Spleen (tissue), 13 donors: ENCODE measurements at places on chromosomes 12 and 14. TPM values are rescaled to one million over a fixed set of nuclear protein-coding genes. Genes with fewer than 3 reads are reported as not detected.

DNA sequence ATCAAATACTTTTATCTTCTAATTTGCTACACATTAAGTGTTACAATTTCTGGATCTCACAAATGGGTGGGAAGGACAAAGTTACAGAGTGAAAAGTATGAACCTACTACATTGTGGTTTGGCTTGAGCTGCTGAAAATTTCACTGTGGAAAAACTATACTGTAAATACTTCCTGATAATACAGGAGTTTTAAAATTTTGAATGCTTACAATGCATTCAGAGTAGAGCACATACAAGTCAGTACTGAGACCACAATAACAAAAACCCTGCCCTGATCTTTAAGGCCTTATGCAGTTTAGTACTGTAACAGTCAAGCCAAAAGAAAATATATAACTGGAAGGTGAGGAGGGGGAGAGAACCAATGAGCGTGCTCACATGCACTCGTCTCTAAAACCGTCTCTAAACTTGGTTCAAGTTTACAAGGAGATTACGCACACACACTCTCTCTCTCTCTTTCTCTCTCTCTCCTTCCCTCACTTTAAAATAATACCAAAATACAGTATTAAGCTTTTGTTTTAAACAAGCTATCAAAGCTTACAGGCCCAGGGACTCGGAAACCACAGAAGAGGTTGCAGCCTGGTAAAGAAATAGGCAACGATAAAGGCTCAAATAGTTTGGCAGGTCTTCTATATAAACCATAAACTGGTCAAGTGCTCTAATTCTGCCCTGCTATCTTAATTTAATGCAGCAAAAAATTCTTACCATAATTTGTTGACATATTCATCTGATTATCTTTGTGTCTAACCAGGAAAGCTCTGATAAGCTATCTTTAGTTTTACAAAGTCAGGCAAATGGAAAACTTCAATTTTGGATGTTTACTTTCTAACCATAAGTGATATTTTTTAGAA lies 58.0 kb downstream of the ATF7 start:
- DNase-seq = no peak

GRCh38 chr12:132550014-132550802 lies 60.2 kb downstream of the LRCOL1 start:
- DNase-seq = no peak

- no peak for DNase-seq
These were observed 6.3 kb upstream of the BMP4 start for GRCh38 chr14:53962953-53963319.

- DNase-seq = no peak
These were observed 274.0 kb upstream of the KITLG start for GRCh38 chr12:88854260-88854659.

DNA sequence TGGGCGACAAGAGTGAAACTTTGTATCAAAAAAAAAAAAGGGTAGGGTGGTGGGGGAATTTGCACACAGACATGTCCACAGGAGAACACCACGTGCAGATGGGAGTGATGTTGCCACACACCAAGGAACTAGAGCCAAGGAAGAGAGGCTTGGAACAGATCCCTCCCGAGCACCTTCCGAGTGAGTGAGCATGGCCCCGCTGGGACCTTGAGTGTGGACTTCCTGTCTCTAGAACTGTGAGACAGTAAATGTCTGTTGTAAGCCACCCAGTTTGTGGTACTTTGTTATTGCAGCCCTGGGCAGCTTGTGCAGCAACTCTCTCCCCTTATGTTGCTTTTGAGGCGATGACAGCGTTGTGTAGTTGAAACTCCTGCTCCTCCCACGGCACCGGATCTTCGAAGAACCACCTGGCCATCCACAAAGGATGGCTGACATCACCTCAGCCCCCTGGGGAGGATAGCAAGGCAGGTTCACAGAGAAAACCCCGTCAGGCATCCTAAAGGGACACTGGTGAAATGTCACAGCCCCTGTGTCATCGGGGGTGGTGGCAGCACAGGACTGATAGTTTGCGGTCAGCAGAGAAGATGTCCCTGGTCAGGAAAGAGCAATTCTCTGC lies 54.7 kb upstream of the PLEKHG3 start:
- no peak for DNase-seq

DNA sequence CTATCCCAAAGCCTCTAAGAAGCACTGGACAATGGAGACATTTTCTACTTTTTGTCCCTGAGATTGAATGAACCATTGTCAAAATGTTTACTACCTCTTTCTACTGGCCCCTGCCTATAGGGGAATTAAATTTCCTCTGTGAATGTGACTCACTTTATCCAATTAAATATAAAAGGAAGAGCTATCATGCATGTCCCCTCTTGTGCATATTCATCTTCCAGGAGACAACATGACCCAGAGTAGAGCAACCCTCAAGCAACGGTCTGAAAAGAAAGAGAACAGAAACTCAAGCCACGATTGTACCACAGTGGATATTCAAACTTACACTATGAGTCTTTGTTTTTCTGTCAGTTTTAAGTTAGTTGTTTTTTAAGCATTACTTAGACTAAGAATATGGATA lies 938.4 kb upstream of the ATXN7L3B start:
- no peak for DNase-seq

DNA sequence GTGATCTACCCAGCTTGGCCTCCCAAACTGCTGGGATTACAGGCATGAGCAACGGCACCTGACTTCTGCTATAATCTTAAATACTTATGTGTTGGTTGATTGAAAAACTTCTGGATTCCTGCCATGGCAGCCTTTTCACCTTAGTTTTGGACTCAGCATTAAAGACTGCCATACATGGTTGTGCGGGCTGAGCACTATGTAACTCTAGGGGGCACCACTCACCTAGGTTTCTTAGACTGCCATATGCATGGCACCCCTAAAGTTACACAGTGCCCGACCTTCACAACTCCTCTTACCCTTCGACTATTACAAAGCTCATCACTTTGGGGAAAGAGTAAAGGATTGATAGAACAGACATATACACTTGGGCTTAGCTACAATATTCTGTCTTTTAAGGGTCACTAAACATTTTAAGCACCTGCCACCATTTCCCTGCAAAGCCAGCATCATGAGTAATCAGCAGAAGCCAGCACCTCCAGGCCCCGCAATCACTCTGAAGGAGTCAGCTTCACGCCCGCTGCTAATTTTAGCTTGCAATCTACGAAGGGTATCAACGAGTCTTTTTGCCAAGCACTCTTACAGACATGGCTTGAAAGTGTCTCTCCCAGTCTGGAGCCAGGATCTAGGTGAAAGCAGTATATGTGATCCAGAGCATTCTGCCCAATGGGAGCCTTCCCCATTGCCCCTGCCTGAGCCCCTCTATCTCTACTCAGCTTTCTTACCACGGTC lies 59.8 kb downstream of the SUDS3 start:
- DNase-seq = no peak

GRCh38 chr14:61972711-61973110 lies 210.5 kb downstream of the SNAPC1 start:
- no peak for DNase-seq

GRCh38 chr14:69068744-69069421 lies 84.0 kb downstream of the DCAF5 start:
- DNase-seq = no peak

GRCh38 chr12:28130625-28131598 lies 59.3 kb upstream of the CCDC91 start:
- DNase-seq = peak; percentile 67

DNA sequence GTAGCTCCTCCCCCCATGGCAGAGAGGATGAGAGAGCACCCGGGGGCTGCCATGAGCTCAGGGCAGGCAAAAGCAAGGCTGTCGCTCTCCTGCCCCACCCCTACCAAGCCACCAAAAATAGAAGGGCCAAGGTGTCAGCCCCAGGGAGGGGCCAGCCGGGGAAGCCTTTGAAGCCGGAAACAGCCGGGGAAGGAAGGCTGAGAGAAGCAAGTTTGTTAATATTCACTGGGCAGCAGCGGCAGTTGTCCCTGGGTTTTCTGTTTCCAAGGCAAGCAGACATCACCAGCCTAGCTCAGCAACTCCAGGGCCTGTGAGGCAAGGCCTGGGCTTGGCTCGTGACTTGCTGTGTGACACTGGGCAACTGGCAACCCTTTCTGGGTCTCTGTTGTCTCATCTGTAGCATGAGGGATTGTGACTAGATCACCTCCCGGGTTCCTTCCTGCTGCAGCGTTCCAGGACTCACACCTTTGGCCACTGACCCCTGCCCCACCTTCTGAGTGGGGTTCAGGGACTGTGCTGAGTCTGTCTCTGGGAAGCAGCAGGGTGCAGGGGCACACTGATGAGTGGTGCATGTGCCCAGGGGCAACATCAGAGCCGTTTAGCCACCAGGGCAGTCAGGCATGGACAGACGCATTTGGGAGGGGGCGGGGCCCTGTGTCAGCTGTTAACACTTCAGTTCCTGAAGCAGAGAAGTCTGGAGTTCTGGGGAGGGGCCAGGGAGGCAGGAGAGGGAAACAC lies 24.3 kb downstream of the SYNDIG1L start:
- peak; percentile 93 for DNase-seq

GRCh38 chr14:103099733-103100280 lies 5.3 kb downstream of the EXOC3L4 start:
- DNase-seq = no peak

GRCh38 chr12:32558903-32559302 lies 120.2 kb upstream of the DNM1L start:
- DNase-seq = no peak

DNA sequence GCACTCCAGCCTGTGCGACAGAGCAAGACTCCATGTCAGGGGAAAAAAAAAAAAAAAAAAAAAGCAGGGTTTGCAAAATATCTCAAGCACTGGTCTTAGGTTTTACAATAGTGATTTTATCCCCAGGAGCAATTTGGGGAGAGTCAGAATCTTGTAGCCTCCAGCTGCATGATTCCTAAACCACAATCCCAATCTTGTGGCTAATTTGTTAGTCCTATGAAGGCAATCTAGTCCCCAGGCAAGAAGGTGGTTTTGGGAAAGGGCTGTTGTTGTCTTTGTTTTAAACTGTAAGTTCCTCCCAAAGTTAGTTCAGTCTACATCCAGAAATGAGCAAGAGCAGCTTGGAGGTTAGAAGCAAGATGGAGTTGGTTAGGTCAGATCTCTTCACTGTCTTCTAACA lies 135.7 kb downstream of the PLXNC1 start:
- no peak for DNase-seq

DNA sequence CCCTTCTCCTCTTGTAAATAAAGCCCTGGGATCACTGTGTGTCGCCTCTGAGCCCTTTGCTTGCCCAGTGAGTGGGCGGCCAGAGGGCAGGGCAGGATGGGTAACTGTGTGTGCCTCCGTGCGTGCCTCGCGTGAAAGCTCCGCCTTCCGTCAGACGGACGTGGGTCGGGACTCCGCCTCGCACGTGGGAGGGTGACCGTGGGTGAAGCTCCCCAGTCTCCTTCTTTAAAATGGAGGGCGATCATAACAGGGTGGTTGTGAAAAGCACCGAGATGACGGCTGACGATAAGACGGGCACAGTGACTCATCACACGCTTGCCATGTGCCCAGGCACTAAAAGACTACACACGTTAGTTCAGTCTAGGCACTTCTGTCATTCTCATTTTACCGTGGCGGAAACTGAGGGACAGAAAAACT lies 9.2 kb downstream of the PHB2 start:
- DNase-seq = peak; percentile 95

GRCh38 chr12:95693689-95694088 lies 96.9 kb downstream of the NTN4 start:
- DNase-seq = no peak

- peak; percentile 92 for DNase-seq
These were observed 532 bp downstream of the FKBP11 start for GRCh38 chr12:48924617-48925303.

GRCh38 chr12:40215982-40216381 lies 8.8 kb upstream of the LRRK2 start:
- DNase-seq = no peak

- DNase-seq = peak; percentile 74
These were observed at the start of gene PAPLN for GRCh38 chr14:73237219-73237785. TSS of gene PAPLN (plus strand) at chr14:73237506. CDS start at chr14:73239779, 2,273 bp downstream.

DNA sequence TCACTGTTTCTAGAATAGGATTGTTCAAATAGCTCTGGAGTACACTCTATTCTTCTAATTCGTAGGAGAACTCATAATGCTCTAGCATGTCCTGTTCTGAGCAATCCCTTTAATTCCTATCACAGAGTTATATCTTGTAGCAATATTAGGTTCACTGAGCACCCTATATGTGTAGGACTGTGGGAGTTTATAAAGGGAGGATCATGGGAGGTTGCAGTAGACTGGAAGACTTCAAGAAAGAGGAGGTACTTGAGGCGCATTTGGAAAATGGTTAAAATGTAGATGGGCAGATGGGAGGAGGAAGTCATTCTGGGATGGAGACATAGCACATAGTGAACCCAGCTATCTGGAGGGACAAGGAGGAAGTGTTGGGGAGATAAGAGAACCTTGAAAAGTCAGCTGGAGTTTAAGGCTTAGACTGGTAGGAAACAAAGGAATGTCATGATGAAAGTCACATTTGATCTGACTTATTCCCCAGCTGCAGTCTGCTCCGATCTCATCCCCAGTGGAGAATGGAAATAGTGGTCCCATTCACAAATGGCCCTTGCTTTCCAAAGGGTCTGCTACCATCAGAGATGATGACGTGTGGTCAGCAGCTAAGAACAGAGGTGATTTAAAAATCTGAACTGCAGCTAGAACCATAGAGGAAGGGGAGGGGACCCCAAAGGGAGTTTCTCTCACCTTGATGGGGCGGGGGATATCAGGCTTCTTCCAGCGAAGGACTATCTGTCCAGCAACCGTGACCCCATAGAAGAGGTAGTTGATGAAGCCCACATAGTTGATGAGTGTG lies 10.1 kb upstream of the CEBPE start:
- peak; percentile 1 for DNase-seq

DNA sequence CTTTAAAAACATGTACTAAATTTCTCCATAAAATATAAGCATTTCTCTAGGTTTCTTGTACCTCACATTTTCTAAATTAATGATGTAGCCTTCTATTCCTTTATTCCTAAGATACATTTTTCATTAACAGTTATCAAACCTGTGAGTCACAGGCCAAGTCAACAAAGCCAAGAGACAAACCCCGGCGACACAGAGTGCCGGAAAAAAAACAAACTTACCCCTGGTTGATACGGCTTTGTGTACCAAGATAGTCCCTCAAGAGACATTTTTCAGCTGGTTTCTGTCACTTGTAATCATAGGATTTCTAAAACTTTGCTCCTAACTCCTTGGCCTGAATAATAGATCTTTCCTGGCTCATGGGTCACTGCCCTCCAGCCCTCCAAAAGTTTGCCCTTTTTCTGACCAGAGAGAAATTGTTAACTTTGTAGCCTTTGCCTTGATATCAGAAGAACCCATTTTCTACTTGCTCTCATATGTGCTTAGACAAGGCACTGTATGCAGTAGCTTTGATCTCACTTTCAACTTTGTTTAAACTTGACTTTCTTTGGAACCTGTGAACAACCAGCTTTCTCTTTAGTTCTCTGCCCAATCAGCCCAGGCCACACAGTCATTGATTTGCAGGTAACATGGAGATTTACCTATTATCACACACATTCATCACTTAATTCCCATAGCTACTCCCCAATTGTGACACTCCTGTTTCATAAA lies 172.2 kb downstream of the PRKD1 start:
- DNase-seq = no peak

The CLEC6A gene
- total RNA-seq = 0.77 TPM

The TPCN1 gene
- 46.0 TPM for total RNA-seq

The AGAP2 gene
- total RNA-seq = 20.5 TPM

The CCDC196 gene
- not detected for total RNA-seq

The AQP2 gene
- not detected for total RNA-seq

The OTOGL gene
- total RNA-seq = not detected

The SERPINA12 gene
- total RNA-seq = not detected

The ALX1 gene
- not detected for total RNA-seq

The AQP6 gene
- total RNA-seq = not detected

The SPX gene
- 0.44 TPM for total RNA-seq

The ACOT6 gene
- not detected for total RNA-seq

The TEX22 gene
- 5.3 TPM for total RNA-seq

The MGP gene
- 33.7 TPM for total RNA-seq

The MGST1 gene
- 3.7 TPM for total RNA-seq

The SLC11A2 gene
- total RNA-seq = 50.6 TPM

The TMTC1 gene
- total RNA-seq = 169 TPM

The ACSM4 gene
- total RNA-seq = not detected
